ENCODE measurements at places on chromosomes 1 and 21.

DNA sequence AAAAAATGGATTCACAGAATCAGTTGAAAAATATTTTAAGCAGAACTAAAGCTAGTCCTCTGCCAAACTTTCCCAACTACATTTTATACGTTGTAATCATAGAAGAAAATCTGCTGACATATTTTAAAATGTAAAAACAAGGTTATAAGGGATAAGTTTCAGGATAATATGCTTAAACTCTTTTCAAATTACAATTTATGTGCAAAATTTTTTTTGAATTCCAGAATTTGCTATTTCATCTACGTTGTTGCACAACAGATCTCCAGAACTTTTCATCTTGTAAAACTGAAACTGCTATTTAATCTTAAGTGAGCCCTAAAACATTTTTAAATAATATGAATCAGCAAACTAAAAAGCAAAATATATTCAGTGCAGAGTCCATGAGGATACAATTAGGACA is 5.9 kb downstream of the EDEM3 start:
- DNase-seq = no peak

DNA sequence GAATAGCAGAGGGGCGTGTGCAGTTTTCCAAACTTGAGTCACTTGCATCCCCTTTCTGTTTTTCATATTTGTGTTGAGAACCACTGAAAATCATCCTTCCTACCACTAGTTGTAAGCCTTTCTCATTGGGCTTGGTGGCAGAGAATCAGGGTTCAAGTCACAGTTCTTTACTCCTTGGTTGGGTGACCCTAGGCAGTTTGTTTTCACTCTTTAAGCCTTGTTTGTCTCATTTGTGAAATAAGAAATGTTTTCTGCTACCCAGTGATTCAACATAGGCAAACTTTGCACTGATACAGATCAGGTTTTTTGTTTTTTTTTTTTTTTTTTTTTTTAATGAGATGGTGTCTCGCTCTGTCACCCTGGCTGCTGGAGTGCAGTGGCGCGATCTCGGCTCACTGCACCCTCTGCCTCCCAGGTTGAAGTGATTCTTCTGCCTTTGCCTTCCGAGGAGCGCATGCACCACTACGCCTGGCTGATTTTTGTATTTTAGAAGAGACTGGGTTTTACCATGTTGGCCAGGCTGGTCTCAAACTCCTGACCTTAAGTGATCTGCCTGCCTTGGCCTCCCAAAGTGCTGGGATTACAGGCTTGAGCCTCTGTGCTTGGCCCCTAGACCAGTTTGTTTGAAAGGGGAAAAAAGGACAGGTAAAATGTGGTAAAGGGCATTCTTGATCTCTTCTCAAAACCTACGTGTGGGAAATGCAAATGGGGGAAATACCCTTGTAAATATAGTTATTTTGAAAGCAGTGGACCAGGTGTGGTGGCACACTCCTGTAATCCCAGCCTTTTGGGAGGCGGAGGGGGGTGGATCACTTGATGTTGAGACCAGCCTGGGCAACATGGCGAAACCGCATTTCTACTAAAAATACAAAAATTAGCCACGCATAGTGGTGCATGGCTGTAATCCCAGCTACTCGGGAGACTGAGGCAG is 3.2 kb downstream of the CLIC4 start:
- DNase-seq = no peak

DNA sequence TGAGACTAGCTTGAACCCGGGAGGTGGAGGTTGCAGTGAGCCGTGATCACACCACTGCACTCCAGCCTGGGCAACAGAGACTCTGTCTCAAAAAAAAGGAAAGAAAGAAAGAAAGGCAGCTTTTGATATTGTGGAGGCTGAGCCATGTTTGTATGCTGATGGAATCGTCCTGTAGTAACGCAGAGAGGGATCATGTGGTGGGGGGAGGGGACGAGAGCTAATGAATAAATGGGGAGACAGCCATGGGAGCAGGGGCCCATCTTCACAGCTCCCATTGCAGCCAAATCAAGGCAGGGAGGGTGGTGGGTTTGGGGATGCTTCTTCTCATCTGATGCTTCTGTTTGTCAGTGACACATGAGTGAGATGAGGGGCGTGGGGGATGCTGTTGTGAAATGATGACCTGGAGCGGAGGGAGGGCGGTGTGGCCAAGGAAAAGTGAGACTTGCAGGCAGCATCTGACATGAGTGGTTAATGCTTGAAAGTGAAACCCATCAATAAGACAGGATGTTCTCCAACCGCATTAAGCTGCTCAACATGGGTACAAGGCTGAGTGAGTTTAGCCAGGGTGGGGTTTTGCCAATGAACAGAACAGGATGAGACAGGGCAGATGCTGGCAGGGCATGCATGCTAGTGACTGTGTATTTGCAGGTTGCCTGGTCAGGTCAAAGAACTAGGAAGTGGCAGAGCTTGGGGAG is 16.7 kb downstream of the SPATA21 start:
- no peak for DNase-seq

DNA sequence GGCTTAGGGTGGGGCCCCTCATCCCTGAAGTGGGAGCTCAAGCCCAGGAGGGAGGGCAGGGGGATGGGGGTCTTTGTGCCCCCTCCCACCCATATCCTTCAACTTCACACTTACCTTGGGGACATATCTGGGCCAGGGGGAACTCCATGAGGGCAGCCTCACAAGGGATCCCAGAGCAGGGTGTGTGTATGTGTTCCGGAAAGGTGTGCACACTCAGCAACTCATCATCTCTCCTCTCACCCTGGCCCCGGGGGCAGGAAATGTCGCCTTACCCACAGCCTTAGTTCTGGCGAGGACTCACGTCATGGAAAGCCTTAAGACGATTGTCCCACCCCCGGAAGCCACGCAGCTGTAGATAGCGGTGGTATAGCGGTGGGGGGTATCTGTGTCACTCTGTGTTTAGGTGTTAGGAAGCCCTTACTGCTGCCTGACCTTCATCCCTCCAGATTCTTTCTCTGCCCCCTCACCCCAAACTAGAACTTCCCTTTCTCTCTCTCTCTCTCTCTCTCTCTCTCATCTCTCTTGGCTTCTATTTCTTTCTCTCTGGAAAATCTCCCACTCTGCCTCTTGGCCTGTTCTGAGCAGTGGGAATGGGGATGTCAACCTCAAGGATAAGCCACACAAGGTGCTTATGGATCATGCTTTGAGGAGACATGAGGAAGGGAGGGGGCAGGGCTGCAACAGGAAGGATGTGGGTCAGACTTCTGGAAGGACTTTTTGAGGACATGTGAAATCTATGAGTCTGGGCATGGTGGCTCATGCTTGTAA is at the start of gene SH2D2A:
SH2D2A (minus strand) TSS at position 288 of the 768 bp plus-strand sequence; CDS start at position 148, 140 bp downstream.
- DNase-seq = no peak

- no peak for DNase-seq
Measured at GRCh38 chr1:224080115-224080774, 33.7 kb upstream of the FBXO28 start.

DNA sequence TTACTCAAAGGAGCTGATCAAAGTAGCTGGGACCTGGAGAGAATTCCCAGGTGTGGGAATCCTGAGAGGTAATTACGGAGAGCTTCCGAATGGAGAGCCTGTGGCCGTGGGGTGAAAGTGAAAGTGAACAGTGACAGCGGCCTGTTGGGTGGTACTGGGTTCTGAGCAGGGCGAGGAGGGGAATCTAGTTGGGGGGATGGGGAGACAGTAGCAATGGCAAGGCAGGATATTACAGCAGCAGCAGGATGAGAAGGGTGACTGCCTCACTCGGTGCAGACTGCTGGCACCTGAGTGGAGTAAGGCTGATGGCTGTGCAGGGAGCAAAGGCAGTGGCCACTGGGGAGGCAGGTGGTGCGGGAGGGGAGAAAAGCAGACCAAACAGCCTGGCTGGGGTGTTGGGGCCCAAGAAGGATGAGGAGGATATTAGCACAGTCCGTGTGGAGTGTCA is 70.3 kb upstream of the PRDX6 start:
- no peak for DNase-seq

- no peak for DNase-seq
Measured at GRCh38 chr1:223227486-223228196, 84.6 kb upstream of the TLR5 start.

DNA sequence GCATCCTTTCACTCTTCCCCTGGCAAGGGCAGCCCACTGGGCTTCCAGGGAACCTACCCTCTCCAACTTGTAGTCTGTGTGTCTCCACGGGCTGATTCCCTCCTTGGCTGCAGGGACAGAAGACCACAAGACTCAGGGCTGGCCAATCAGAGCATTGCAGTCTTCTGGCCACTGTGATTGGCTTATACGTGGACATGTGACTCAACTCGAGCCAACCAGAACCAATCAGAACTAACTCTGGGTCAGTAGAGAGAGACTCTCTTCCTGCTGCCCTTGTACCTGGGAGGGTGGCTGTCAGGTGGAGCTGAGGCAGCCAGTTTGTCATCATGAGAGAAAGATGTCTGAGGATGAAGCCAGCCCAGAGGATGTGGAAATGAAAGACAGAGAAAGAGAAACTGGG is 64.0 kb downstream of the DHRS3 start:
- no peak for DNase-seq

GRCh38 chr1:109807822-109808680 is 44.3 kb upstream of the EPS8L3 start:
- DNase-seq = no peak

GRCh38 chr1:48105165-48105564 is 108.0 kb upstream of the TRABD2B start:
- no peak for DNase-seq

- DNase-seq = no peak
Measured at GRCh38 chr1:8460132-8460544, 142.2 kb downstream of the SLC45A1 start.

DNA sequence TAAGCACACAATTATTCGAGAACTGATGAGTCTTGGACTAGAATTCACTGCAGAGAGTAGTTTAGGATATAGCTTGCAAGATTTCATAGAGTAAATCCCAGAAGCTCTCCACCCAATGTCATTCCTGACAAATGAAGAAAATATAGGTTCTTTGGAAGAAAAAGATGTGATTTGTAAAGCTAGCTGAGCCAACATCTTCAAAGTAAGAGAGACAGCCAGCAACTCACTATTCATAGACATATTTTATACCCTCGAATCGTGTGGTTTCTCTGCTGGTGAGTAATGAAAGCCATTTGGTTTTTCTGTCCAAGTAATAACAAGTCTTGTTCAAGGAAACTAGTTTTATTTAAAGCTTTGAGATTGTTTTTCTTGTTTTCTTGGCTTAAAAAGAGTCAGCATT is 165.7 kb upstream of the SYT6 start:
- no peak for DNase-seq

GRCh38 chr1:7975212-7975865 is 13.8 kb downstream of the PARK7 start:
- no peak for DNase-seq

DNA sequence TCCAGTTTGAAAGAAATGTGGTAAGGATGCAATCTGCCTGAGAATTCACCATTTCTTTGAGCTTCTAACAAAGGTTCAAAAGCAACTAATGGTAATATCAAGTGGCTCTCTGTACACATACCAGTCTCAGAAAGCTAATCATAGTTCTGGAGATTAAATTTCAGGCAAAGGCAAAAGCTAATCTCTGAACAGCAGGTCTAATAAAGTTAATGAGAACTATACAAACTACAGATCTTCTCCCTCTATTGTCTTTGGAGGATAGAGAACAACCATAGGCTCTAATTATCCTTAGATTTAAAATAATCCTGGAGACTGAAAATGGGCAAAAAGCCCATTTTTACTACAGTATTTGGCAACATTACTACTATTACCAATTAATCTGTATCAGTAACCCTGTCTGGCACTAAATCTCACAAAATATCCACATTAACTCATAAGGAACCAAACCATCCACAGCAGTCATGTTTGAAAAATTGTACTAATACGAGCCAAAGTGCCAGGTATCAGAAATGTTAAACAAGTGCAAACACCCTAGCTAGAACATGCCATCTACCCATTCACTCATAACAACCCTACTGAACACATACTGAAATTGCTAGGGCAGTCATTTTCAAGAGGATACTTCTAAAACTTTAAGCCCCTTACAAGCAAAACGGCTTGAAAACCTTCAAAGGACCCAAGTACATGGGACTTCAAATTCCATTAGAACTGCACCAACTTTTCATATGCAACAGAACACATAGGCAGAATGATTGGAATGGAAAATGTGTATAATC is 4.8 kb downstream of the DIPK1A start:
- DNase-seq = no peak

- no peak for DNase-seq
Measured at GRCh38 chr1:11337580-11338073, 64.6 kb downstream of the UBIAD1 start.

DNA sequence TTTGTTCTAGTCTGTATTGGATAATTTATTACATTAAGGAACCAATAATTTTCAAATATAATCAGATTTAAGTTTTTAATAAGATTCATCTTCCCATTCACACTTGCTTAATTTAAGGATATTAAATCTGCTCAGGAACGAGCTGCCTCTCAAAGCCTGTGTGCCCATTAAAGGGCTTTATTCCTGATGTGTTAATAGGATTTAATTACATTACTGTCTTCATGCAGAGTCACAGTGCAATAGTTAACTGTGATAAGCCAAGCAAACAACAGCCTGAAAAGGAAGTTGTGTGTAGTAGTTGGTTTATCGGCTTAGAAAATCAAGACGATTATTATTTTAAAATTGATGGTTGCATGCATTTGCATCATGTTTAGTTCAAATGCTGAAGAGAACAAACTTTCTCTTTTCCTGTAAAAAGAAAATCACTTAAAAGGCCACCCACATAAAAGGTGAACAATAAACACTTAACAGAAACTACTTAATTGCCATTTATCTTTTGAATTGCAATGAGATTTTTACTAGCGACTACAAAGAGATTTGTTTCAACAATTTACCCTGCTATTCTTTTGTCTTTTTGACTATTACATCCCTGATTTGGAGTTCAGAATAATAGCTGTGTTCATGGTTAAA is 174.6 kb downstream of the RWDD3 start:
- no peak for DNase-seq

DNA sequence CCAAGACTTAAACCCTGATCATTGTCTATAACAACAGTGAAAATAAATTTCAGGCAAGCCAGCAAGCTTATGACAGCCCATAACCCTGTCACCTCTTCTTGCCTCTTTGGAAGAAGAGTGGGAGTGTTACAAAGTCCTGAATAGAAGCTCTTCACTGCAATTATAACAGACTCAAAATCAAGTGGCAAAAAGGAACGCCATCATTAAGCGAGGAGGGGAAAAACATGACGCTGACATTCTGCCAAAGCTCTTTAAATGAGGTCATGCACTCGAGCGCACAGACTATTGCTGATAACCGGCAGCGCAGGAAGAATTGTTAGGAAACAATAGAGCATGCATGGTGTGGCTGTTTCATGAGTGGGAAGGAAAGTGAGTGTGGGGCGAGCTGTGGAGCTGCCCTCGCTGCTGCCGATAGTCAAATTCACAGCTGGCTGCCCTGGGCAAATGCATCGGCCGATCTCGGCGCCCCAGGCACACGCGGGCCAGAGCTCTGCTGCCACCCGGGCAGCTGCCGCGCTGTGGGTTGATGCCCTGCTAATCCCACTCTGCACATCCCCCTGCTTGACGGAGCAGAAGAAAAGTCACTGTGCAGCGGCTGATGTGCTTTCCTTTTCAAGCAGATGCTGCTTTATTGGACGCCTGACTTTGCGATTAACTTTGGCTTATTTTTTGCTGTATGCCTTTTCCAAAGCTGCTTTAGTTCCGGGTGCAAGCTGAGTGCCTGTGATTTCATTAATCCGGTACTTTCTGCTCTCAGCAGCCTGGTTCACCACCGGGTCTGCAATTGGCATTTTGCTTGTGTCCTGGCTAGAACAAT is 102.4 kb upstream of the ST6GALNAC5 start:
- no peak for DNase-seq

All from cerebellar nuclear complex (tissue), 1 donor.